ENCODE measurements at places on chromosomes 6 and 20.

- DNase-seq = no peak
These were observed 205.1 kb upstream of the GMDS start for GRCh38 chr6:2450546-2450945.

DNA sequence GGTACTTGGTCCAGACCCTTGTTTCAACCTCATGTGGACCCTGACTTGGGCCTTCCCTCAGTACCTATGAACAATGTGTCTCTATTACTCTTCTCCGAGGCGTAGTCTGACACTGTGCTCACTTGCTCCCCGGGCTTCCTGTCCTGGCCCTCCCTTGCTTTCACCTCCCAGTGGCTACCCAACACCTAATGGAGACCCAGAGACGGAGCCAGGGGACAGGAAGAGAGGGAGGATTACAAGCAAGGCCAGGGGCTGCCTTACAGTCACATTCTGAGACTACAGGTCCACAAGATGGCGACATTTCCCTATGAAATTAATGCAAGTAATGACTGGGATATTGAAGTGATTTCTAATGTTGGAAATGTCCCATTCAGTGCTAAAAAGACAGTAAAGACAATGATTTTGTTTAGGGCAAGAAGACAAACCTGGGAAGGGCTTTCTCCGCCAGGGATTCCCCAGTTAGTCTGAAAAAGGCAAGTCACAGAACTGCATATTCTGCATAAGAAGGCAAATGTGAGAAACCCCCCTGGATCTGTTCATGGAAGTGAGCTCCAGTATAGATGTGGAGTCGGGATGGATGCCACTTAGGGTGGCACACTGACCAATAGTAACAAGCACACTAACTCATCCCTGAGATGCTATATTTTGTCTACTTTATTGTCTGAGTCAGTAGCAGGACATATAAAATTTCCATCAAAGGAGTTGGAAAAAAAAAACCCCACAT is 44.0 kb upstream of the ZBTB24 start:
- peak; percentile 6 for DNase-seq

- no peak for DNase-seq
These were observed 95.4 kb upstream of the TENT5A start for GRCh38 chr6:81847866-81848265.

- no peak for DNase-seq
These were observed 626.1 kb downstream of the COL12A1 start for GRCh38 chr6:74579794-74580193.

DNA sequence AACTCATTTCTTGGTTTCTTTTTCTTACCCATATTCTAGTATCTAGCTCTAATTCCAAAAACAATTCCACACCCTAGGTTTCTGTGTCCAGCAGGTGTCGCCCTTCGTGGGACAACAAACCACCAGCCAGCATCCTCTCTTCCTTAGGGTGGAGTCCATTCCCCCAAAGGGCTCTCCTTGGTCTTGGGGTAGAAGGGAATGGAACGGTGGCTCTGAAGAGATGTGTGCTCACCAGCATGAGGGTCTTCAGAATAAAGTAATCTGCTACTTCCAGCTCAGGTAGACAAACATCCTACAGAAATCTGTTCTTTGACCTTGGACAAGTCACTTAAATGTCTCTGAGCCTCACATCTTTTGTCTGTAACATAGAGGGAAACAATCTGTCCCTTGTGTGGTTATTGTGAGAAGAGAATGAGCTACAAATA is 7.2 kb downstream of the HLA-DMB start:
- DNase-seq = peak; percentile 40

Measured in T-helper 2 cell (primary cell).